ENCODE measurements at places on chromosomes 13 and 19. TPM values are rescaled to one million over a fixed set of nuclear protein-coding genes. Genes with fewer than 3 reads are reported as not detected.

- DNase-seq = no peak
Measured at GRCh38 chr19:33484226-33484774, 37.3 kb downstream of the PEPD start.

GRCh38 chr13:66414066-66414800 lies 815.9 kb downstream of the PCDH9 start:
- no peak for DNase-seq

DNA sequence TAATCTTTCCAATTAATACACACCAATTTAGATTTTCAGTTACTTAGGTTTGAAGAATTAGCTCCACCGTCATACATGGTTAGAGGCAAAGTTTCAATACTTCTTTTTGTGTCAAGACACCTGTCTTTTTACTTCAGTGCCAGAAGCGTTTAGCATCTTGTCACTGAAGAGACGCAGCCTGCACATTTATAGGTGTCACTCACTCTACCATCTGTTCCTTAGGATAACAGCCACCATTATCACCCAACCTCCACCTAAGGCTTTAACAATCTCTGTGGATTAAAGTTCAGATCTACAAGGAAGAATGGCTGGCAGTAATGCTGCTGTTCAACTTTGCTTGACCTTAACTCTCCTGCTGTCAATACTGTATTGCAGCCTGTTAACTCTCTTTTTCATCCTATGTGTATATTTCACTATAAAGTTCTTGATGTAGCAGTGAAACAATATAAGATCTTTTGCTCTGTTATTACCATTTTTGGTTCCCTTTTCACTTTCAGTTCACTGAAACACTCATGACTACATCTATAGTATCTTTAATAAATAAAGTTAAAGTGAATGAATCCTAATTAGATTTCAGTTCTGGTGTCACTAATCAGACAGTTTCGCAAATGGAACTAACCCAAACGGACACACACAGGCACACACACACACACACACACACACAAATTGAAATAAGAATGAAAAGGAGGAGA lies 435.6 kb downstream of the PCDH9 start:
- DNase-seq = no peak

- peak; percentile 5 for DNase-seq
Measured at GRCh38 chr19:48006762-48007161, 12.3 kb downstream of the ELSPBP1 start.

DNA sequence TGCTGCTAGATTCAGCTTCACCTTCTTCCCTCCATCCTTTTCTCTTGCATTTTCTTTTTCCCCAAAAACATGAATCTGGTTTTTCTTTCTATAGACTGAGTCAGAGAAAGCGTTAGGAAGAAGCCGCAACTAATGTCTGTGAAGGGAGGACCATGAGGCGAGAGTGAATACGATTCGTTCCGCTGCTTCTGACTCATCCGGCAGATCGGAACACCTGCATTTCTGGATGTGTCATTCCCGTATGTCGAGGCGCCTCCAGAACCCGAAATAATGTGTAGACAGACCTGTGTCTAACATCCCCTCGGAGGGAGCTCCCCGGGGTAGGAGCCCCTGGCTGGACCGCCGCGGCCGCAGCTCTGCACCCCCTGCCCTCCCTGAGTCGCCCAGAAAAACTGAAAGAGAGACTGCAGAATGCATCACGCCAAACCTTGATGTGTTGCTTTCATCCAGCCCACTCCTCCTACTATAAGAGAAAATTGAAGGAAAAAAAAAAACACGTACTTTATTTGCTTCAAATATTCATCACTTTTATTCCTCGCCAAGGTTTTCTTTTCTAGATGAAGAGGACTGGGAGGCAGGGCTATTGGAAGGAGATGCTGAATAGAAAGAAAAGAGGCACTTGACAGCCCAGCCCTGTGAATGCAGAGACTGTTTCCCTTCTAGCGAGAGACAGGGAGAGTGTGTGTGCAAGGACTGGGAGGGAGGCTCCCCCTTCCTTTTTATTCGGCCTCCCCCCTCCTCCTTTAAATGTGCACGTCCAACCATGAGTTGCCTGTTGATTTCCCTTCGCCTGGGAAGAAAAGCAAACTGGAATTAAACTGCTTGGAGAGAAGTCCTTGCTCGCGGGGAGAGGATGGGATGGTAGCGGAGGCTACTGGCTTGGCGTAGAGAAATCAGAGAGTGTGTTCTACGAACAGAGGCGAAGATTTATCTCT lies 616 bp upstream of the PCDH17 start:
- no peak for DNase-seq

GRCh38 chr13:110490009-110490770 lies 71.3 kb downstream of the RAB20 start:
- DNase-seq = no peak

DNA sequence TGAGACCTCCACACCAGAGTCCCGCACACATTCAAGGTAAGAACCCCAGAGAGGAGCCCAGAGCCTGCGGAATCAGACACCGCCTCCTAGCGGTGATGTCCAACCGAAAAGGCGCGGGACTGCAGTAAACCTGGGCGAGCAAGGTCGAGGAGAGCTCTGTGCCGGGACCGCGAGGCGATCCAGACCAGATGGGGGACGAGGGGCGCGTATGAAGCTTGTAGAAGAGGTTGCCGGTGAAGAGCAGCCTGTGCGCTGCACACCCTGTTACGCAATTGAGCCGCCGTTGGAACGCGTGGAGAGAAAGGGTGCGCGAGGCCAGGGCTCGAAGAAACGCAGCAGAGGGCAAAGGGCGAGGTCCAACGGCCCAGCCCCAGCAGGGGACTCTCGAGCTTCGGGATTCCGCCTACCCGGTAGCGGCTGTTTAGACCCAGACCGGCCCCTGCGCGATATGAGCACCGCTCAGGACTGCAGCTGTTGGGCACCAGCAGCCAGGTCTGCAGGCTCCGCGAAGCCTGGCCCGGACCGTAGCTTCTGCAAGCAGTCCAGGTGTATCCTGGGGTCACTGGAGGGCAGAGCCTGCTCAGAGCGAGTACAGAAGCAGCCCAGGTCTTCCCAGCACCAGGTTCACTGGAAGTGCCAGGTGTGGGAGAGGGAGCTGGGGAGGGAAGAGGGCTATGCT lies 65.9 kb upstream of the ZNF599 start:
- DNase-seq = no peak

DNA sequence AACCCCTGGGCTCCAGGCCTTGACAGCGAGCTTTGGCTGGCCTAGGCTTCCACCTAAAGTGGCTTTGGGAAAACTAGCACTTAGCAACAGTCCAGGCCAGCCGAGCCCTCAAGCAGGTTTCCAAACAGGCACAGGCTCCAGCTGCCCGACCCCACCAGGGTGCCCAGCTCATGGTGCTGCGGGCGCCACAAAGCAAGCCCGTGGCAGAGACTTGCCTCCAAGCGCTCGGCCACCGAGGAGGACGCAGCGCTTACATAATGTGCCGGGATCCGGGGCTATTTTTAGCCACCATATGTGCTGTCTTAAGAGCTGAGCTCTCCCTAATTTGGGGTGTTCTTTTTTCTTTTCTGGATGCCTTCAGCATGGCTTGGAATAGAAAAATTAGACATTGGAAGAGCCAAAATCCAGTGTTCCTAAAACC lies 56.1 kb upstream of the F7 start:
- DNase-seq = no peak

DNA sequence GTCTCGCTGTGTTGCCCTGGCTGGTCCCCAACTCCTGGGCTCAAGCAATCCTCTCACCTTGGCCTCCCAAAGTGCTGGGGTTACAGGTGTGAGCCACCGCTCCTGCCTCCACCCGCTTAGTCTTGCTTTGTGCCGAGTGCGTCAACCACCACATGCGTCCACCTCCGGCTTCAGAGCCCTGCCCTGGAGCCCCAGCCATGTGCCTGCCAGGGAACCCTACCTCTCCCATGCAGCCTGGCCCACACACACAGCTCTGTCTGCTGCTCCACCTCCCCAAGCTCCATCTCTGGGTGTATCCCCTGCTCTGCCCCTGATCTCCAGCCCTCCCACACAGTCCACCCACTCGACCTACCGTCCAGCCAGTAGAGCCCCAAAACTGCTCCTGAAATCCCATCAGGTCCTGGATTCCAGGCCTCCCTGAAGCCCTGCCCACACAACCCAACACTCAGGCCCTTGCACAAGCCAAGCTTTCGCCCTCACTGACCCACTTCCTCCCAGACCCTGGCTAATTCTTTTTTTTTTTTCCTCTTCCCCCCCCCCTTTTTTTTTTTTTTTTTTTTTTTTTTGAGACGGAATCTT lies 9.6 kb downstream of the CYP2F1 start:
- no peak for DNase-seq

GRCh38 chr19:5099701-5100221 lies 130.8 kb downstream of the KDM4B start:
- DNase-seq = no peak

- DNase-seq = no peak
Measured at GRCh38 chr19:20278342-20278741, 111.3 kb downstream of the ZNF486 start.

GRCh38 chr13:27081893-27082679 lies 89.5 kb downstream of the USP12 start:
- DNase-seq = no peak

DNA sequence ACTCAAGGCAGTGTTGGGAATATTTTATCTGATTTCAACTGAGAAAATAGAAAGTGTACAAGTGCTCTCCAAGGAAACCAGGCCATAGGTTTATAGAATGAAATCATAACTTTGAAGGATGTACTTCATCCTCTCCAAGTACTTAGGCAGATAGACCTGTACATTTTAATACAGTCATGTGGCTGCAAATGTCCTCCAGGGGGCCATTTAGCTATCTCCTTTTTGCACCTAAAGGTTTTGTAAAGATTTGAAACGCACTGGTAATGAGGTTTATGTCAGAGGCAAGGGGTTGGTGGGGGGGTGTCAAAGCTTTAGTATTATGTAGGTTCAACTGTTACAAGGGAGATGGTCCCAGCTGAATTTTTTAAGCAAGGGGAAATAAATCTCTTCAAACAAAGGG lies 364.4 kb downstream of the DCT start:
- no peak for DNase-seq

DNA sequence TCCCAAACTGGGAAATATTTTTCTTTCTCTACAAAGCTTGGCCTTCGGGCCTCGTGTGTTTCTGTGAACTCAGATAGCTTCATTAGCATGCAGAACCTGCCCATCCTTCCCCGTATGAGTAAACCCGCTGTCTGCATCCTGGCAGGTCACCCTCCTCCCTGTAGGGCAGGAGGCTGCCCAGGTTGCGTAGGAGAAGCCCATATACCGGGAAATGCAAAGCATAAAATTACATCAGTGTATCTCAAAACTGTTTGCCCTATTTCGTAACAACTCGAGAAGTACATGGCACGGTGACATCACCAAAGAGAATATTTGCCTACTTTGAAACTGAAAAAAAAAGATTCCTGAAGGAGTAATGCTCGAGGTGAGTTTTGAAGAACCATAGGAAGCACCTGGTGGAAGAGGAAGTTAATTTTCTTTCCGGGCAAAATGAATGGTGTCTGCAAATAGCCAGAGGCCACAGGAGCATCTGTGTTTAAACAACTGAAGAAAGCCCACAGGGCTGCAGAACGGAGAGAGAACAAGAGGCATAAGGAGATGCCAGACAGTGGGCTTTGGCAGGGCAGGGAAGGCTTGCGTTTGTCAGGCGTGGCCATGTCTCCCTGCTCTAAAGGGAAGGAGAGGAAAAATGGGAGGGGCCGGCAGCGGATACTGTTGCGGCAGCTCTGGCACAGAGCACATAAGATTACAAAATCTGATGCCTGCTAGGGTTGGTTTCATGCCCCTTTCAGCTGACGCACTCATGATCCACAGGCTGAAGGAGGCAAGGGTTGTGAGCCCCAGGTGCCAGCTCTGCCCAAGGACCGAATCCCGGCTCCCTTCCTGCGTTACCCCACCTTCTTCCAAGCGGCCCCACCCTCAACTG lies 81.4 kb downstream of the IRS2 start:
- no peak for DNase-seq

GRCh38 chr13:112968380-112968909 lies 569 bp upstream of the MCF2L start:
- DNase-seq = no peak

GRCh38 chr19:39469036-39469435 lies 11.6 kb upstream of the TIMM50 start:
- no peak for DNase-seq

DNA sequence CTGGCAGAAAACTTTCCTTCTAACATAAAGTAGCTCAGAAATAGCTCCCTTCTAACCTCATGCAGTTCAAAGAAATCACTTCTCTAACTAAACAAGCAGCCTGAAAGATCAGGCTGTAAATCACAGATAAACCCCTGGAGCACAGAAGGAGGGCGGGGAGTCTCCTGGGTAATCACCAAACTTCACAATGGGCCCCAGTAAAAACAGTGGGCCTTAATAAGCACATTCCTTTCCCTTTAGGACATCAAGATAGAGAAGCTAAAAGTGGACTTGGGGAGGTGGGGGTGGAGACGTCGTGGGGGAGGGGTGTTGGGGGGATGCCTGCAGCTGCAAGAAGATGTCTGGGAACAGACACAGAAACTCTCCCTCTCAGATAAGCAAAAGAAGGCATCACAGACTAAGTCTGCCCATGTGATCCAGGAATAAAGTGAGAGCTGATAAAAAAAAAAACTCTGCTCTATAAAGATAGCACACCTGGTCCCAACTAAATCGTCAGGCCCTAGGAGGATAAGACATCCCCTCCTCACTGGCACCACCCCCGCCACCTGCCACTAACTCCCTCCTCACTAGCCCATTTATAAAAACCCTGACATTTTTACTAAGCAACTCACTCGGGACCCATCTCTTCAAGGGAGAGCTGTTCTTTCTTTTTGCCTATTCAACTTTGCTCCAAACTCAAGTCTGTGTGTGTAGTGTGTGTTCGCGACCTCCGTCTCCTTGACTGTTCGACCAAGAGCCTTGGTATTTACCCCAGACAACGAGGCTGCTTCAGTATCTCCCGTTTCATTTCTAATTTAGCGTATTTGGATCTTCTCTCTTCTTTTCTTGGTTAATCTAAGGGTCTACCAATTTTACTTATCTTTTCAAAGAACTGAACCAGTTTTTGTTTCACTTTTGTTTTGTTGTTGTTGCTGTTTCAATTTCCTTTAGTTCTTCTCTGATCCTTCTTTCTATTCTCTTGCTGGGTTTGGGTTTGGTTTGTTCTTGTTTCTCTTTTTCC lies 31.7 kb downstream of the DNAJC15 start:
- peak; percentile 64 for DNase-seq

DNA sequence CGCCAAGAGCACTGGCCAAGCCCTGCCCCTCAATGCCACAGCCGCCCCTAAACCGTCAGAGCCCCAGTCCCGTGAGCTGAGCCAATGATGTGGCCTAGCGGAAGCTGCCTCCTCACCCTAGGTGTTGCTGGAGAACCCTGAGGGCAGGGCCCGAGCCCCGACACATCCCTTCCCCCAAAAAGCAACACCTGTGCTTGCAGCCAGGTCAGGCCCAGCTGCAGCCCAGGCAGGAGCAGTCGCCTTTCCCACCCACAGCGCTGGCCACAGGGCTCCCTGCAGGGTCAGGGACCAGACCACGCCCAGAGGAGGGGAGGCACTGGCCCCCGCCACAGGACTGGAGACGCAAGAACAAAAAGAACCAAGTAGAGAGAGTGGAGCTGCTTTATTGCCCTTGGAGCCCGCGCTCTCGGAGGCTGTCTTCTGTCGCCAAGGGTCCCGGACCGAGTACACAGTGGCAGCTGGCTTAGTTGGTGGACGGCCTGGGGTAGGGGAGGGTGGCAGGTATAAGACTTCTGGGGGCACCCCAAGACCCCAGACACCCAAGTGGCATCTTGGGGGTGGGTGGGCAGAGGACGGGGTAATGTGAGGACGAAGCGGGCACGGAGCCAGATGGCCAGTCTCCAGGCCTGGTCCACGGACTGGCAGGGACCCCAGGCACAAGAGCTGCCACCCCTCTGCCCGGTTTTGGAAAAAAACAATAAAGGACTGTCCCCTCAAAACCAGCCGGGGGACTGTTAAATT lies 3.3 kb downstream of the P2RY11 start:
- no peak for DNase-seq

The SSC5D gene
- total RNA-seq = 0.45 TPM

The NLRP9 gene
- not detected for total RNA-seq

The RABAC1 gene
- total RNA-seq = 241 TPM

The ANKLE1 gene
- total RNA-seq = 0.40 TPM

The ZNF563 gene
- total RNA-seq = 6.4 TPM
